ENCODE measurements at places on chromosomes 7 and 10.

DNA sequence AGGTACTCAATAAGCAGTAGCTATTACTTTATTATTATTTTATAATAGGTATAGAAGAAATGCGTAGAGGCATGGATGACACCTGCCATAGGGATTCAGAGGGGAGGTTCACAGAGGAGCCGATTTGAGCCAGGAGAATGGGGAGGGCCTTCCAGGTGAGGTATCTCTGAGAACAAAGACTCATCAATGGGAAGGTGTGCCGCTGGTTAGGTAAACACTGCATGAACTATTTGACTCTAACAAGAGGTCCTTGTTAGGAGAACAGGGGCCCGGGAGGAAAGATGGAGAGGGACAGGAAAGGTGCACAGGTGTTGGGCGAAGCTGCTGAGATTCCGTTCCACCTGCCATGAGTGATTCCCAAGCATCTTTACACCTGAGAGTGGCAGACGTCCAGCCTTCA is 41.8 kb upstream of the TMEM273 start:
- DNase-seq: no peak

DNA sequence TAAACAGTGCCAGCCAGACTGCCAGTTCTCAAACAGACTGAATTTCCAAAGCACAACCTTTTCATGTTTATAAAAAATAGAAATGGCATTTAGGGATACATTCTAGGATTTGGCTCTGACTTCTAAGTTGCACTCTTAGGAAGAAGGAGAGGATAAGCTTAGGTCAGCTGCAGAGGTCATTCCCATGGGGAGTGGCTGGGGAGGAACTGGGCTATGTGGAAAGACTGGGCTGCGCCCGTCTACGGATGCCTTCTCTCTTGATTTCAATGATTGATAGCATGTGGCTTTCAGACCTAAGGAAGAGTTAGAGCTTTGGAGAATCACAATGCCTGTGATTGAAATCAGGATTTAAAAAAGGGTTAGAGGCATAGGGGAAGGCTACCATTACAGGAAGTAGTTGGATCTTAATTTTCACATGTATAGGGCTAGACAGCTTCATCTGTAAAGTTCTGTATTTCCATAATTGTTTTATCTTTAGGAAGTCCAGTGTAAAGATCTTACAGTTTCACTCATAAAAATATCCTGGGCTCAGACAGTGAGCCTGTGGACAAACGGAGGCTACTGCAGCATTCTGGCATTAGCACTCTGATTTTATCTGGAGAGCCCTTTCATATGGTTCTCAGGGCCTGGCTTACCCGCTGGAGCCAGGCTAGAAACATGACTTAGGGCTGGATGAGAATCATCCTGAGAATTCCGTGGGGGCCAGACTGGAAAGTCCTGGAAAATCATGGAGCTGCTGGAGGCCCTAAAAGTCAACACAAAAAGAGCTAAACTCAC is 29.5 kb downstream of the NUDT5 start:
- no peak for DNase-seq

DNA sequence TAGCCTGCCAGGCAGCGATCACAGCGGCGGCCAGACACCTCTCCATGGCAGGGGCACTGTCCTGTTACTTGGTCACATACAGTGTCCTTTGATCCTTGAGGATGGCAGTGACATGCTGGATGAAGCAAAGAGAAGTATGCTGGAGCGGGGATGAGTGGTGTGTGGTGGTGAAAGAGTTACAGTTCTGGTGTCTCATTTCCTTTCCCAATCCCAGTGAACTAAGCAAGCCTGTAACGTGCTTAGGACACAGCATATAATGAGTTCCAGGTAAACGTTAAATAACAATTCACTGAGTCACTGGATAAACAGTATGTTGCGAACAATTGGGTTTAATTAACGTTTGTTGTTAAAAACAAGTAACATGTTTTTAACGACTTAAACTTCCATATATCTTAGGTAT is 63.5 kb upstream of the LAMB1 start:
- DNase-seq: no peak

DNA sequence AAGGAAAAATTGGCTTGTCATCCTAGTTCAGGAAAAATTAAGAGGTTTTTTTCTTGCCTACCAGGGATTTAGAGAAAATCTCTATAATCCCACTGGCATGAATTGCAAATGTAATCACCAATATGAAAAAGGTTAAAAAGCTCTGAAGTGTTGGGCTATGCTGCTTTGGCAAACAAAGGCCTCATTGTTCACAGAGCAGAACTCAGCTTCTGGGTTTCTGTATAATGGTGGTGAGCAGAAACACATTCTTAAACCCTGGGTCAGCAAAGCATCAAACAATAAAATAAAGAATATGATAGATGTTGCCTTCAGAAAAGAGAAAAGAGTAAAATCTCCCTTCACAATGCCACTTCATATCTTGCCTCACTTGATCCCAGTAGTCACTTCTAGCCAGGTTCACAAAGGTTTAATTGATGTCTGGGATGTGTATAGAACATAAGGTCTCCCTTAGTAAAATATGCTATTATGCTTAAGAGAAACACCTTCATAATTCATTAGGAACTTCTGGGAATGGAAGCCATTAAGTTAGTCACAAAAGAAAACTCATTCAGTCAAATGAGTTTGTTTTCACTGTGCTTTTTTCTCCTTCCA is 1255.5 kb upstream of the PHF14 start:
- DNase-seq: no peak

- DNase-seq: no peak
These were observed 126.3 kb downstream of the CNOT4 start for GRCh38 chr7:135383525-135384175.

GRCh38 chr7:24974026-24974832 is 5.7 kb downstream of the OSBPL3 start:
- no peak for DNase-seq

DNA sequence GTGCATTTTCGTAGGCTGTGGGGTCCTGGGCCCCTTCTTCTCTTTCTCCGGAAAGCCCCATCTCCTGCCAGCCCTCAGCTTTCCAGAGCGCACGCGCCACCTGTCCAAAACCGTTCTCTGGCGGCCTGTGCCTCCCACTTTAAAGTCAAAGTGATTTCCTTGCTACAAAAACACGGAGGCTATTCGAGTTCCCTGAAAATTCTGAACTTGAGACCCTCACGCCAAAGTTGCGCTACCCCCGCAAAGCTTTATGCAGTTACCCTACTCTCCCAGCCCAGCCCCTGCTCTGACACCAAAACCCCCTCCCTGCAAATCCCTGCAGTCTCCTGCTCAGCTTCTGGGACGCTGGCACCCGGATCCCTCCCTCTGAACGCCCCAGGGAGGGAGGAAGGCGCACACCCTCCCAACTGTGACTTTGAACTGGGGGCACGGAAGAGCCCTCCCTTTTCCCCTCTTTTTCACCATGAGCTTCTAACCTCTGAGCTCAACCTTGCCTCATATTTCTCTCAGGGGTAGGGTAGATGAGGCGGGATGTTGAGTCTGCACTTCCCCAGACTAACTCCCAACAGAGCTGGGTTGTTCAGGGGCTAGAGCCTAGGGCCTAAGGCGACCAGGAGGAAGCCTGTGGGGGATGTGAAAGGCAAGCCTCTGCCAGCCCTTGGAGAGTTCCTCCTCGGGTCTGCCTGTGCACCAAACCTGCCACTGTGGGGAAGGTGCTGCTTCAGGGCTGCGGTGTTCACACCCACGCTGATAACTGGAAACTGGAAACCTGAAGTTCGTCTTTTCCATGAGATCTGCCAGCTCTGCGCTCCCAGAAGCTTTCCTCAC is 2.7 kb upstream of the PAX4 start:
- no peak for DNase-seq

- DNase-seq: no peak
These were observed 34.6 kb upstream of the GLCCI1 start for GRCh38 chr7:7933915-7934526.

GRCh38 chr7:158495786-158496185 is 91.8 kb downstream of the PTPRN2 start:
- DNase-seq: no peak

- DNase-seq: no peak
These were observed 723.5 kb downstream of the GRM8 start for GRCh38 chr7:126529254-126529653.

DNA sequence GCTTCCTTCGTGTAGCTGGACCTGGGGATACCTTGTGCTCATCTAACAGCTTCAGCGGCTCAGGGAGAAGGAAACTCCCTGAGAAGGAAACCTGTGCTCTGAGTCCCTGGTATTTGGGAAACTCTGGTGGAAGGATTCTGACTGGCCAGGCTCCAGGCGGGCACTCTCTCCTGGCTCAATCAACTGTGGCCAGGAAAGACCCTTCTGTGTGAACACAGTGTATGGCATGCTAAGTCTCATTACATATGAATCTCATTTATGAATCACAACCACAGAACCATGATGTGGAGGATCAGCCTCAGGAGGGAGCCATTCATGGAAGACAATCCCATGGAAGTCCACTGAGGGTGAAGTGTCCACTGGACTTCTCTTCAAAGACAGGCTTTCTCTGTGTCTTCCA is 20.9 kb downstream of the NPS start:
- no peak for DNase-seq

DNA sequence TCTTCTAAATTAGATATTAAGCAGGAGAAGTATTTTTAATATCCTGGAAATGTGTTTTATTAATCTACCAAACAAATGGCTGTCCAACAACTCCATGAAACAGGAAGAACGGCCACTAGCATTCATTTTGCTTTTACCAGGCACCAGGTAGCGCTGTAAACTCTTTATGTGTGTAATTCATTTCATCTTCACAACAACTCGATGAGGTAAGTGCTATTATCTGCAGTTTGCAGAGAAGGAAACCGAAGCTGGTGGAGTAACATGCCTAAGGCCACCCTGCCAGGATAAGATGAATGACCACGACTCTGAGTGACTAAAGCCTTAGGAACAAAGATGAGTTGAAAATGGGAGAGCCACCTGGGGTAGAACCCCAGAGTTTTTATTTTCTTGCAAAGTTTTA is 101.2 kb downstream of the KIAA1217 start:
- no peak for DNase-seq

GRCh38 chr7:131929632-131930031 is 373.2 kb upstream of the PODXL start:
- DNase-seq: no peak

DNA sequence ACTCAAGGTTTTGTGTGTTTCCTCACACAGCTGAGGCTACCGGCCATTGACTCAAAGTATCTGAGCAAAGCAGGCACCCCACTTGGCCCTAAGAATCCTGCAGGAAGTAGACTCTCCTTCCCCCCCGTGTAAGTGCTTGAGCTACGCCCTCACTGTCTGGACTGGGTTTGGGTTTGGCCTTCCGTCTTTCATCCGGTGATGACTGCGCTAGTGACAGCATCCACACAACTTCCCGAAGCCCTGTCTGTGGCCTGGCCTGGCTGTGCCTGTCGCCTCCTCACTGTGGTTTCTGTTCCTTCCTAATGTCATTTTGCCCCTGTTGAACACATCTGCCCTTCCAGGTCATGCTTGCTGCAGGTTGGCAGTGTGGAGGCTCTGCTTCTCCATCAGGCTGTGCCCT is 14.5 kb downstream of the C7orf57 start:
- DNase-seq: no peak

GRCh38 chr7:141220263-141220880 is 146.5 kb downstream of the TMEM178B start:
- DNase-seq: no peak

- no peak for DNase-seq
These were observed 79.0 kb downstream of the PRR15 start for GRCh38 chr7:29642494-29643155.

GRCh38 chr10:131137223-131137622 is 174.3 kb downstream of the TCERG1L start:
- no peak for DNase-seq

DNA sequence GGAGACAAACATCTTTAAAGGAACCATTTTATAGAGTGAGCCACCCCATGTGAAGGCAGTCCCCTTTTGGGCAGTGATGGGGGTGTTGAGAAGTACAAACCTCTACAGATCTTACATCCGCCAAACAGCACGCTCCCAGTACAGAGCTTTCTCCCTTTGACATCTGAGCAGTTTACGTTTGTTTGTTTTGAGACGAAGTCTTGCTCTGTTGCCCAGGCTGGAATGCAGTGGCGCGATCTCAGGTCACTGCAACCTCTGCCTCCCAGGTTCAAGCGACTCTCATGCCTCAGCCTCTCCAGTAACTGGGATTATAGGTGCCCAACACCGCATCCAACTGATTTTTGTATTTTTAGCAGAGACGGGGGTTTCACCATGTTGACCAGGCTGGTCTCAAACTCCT is 128.9 kb downstream of the CCDC3 start:
- no peak for DNase-seq

DNA sequence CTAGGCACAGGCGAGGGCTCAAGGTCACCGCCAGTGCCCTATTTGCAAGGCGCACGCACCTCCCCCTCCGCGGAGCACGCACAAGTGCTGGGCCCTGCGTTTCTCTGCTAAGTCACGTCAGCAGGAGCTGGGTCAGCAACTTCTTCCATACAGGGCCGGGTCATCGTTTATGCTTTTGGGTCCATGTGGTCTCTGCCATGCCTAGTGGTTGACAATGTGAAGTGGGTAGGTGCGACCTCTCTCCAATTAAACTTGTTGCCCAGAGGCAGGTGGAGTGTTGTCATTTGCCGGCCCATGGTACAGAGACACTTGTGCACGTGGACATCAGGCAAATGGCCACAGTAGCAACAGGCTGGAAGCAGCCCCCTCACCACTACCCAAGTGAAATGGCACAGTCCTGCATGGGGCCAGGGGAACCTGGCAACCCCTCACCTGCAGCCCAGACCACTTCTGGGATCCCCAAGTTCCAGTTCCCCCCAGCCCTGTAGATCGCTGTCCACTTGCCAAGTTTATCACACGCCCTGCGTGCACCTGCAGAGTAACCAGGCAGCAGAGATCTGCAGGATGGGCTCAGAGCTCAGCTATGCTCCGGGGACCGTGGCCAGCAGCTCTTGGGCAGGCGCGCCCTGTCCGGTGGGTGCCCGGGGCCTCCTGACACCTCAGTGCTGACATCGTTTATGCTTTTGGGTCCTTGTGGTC is 86.1 kb upstream of the PPP2R2D start:
- no peak for DNase-seq

- no peak for DNase-seq
These were observed 153.7 kb downstream of the DNAJB9 start for GRCh38 chr7:108723381-108723814.

- no peak for DNase-seq
These were observed 1010.9 kb upstream of the PHF14 start for GRCh38 chr7:9962742-9963141.

All from T-helper 2 cell (primary cell).